ENCODE measurements at places on chromosomes 16 and 17. TPM values are rescaled to one million over a fixed set of nuclear protein-coding genes. Genes with fewer than 3 reads are reported as not detected.

DNA sequence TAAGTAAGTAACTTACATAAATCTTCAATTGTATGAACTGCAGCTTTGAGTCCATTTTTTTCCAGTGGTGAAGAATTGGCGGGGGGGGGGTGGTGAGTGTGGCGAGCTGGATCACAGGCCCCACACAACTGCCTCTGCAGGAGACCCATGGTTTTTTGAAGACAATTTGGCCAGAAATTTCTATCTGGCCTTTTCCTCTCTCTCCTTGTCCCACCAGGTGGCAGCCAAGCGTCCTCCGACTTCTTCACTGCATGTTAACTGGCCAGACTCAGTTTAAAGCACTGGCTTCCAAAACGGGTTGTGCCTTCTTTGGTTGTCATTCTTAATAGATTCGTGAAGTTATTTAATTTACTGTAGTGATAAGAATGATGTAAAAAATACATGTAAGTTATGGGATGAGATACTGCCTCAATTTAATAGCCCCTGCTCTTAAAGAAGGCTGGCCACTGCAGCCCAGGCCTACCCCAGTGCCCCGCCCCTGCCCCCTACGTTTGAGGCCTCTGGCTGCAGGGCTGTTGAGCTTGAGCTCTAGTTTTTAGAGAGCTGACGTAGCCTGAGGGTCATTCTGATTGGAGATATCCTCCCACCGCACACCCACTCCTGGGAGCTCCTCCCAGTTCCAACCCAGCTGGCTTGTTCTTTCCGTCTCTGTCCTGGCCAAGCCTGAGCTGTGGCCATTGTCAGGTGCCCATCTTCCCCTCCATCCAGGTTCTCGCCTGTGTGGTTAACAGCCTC, 36.4 kb downstream of the AKAP1 start:
- DNase-seq = no peak

- no peak for DNase-seq
Measured at GRCh38 chr16:87735270-87736007, 30.3 kb downstream of the KLHDC4 start.

DNA sequence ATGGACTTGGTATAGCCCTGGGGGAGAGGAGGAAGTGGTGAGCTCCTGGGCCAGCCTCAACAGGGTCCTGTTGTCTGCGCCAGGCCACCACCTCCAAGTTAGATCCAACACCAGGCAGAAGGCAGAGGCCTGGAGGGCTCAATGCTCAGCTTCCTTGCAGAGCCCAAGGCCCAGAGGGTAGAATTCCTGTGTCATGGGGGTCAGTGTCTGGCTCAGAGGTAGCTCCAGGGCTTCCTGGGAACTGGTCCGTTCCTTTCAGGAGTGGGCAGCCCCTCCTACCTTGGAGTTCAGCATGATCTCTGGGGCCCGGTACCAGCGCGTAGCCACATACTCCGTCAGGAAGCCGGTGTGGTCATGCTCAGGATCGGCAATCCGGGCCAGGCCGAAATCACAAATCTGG, 4.4 kb upstream of the GDPD3 start:
- DNase-seq = no peak

The NOD2 gene
- total RNA-seq = 43.5 TPM

The SCN4A gene
- total RNA-seq = 0.98 TPM

All from vagina (tissue), 2 donors.